A549 treated with RU486 at 1 μM for 4 hours (cell line): ENCODE measurements at places on chromosomes 7 and 10. TPM values are rescaled to one million over a fixed set of nuclear protein-coding genes. Genes with fewer than 3 reads are reported as not detected.

CDHR3 gene
- total RNA-seq: 3.8 to 5.6 TPM (median 5.1 TPM) in 5 replicates

CHST15 gene
- total RNA-seq: 7.1 to 8.3 TPM (median 7.7 TPM) in 5 replicates

ATOH7 gene
- total RNA-seq: 0.23 to 0.43 TPM (median 0.23 TPM) in 5 replicates

MGAM2 gene
- 0.02 TPM in 1 of 5 replicates, not detected in the others for total RNA-seq

PRSS37 gene
- not detected in 5 replicates for total RNA-seq

ZNF365 gene
- total RNA-seq: 0.92 to 1.2 TPM (median 0.94 TPM) in 5 replicates
